ENCODE measurements at places on chromosomes 5 and 9. TPM values are rescaled to one million over a fixed set of nuclear protein-coding genes. Genes with fewer than 3 reads are reported as not detected.

Gene CYSRT1
- total RNA-seq = 2.7 TPM

DNA sequence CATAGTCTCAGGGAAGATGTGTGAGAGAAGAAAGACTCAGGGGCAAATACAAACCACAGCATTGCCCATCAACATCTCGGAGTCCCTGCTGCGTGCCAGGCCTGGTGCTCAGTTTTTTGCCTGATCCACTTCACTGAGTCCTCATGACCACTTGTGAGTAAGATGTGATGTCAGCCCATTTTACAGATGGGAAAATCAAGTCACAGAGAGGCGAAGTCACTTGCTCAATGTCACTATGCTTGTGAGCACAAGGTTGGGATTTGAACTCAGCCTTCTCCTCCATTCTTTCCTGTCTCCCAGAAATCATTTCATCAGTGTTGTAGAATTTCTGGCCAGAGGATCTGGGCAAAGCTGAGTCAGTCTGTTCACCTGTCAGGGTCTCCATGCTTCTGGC, 34.6 kb upstream of the PSD2 start:
- H3K4me1 ChIP-seq = no peaks in the 10 kb centered on the region

GRCh38 chr9:89710697-89711096, 105.9 kb downstream of the GADD45G start:
- DNase-seq = no peak
- H3K36me3 ChIP-seq = no peaks in the 10 kb centered on the region
- no peaks in the 10 kb centered on the region for H3K27me3 ChIP-seq
- no peak overlapping the region for H3K27ac ChIP-seq
- H3K4me1 ChIP-seq = no peaks in the 10 kb centered on the region
- no peak overlapping the region for H3K4me3 ChIP-seq

Gene PCDHGB6
- 5.2 TPM for total RNA-seq

- DNase-seq = no peak
- no peaks in the 10 kb centered on the region for H3K27me3 ChIP-seq
- no peaks in the 10 kb centered on the region for H3K36me3 ChIP-seq
- no peak overlapping the region for H3K4me3 ChIP-seq
- no peak overlapping the region for H3K27ac ChIP-seq
- no peaks in the 10 kb centered on the region for H3K4me1 ChIP-seq
Measured at GRCh38 chr5:18553269-18553668, 919.0 kb downstream of the TAF11L14 start.

Gene ADAMTSL1
- 18.1 TPM for total RNA-seq

Gene RNF130
- 83.8 TPM for total RNA-seq

Gene IL3
- not detected for total RNA-seq

DNA sequence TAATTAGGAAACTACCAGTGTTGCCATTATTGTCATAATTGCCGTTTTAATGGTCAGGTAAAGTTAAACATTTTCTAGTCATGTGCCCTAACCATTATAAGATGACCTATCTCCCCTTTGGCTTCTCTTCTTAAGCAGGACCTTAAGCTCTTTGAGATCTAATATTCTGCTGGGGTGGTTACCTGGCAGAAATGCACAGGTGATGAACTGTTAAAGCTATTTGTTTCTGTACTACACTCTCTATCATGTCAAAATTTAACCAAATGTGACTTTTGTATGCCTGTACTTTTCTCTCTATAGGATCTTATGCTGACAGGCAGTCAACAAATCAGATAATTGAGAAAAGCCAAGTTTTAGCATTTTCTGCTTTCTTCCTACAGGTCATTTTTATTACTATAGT, 23.3 kb downstream of the ALDH1A1 start:
- H3K36me3 ChIP-seq = no peaks in the 10 kb centered on the region
- no peaks in the 10 kb centered on the region for H3K27me3 ChIP-seq
- no peak for DNase-seq
- H3K27ac ChIP-seq = no peak overlapping the region
- H3K4me1 ChIP-seq = no peaks in the 10 kb centered on the region

Gene AP3S1
- total RNA-seq = 32.0 TPM

DNA sequence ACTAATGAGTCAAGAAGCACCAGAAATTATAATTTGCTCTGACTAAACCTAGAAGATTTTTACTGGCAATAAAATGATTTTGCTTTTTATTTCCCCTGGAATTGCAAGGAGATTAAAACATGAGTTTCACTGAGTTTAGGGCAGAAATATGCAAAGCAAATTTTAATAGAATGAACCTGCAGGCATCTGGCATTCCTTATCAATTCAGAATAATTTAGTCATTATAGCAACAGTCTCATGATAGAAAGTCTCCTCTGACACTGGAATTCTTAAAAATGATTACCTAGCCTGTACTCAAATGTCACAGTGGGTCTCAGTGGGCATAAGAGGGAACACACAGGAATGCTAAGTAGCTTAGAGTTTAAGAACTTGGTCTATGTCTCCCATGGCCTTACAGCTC, 195.9 kb downstream of the TTC39B start:
- H3K27ac ChIP-seq = no peak overlapping the region
- DNase-seq = no peak
- H3K36me3 ChIP-seq = no peaks in the 10 kb centered on the region
- no peaks in the 10 kb centered on the region for H3K4me1 ChIP-seq

Gene OTP
- not detected for total RNA-seq

Gene TXNDC8
- total RNA-seq = not detected

GRCh38 chr9:88824711-88825110, 166.6 kb upstream of the S1PR3 start:
- no peak overlapping the region for H3K27ac ChIP-seq
- H3K4me3 ChIP-seq = no peak overlapping the region
- H3K27me3 ChIP-seq = no peaks in the 10 kb centered on the region
- no peaks in the 10 kb centered on the region for H3K36me3 ChIP-seq
- DNase-seq = no peak

DNA sequence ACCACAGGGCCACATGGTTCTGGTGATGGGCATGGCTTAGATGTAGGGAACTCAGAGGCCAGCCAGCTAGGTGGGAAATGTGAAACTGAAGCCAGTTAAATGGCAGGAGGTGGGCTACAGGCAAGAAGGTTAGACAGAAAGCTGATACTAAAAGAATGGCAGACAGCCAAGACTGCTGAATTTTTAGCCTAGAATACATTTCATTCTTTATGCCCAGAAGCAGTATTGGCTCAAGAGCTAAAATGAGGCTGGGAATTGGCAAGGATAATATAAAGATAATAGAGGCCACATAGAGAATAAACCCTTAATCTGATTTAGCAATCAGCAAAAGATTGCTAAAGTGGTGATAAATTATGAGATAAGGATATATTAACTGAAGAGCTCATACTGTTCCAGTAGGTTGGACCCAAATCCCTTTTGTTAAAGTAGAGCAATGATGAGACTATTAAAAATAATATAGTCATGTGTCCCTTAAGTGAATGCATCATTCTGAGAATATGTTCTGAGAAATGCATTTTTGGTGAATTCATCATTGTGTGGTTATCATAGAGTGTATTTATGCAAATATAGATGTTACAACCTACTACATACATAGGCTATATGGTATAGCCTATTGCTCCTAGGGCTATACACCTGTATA, 234.3 kb downstream of the CHSY3 start:
- H3K4me3 ChIP-seq = no peak overlapping the region
- H3K27ac ChIP-seq = no peak overlapping the region
- no peaks in the 10 kb centered on the region for H3K4me1 ChIP-seq
- no peaks in the 10 kb centered on the region for H3K36me3 ChIP-seq

DNA sequence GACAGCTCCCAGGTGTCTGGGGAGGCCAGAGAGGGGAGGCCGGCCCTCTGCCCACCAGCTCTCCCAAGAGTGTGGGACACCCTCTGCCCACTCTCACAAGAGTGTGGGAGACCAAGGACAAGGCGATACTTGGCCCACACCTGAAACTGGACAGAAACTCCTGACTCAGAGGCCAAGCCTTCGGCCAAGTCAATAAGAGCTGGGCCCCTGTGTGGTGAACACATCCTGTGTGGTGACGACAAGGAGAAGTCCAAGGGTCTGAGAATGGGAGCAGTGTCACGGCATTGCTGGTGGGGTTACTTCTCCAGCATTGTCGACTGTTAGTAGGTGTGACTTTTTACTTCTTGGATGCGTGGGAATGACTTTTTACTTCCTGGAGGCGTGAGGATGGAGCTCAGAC, 14.6 kb upstream of the F2RL1 start:
- no peaks in the 10 kb centered on the region for H3K36me3 ChIP-seq
- H3K4me3 ChIP-seq = no peak overlapping the region
- H3K4me1 ChIP-seq = no peaks in the 10 kb centered on the region
- H3K27me3 ChIP-seq = no peaks in the 10 kb centered on the region
- DNase-seq = no peak

- H3K36me3 ChIP-seq = no peaks in the 10 kb centered on the region
- H3K27ac ChIP-seq = no peak overlapping the region
- no peaks in the 10 kb centered on the region for H3K4me1 ChIP-seq
- H3K27me3 ChIP-seq = no peaks in the 10 kb centered on the region
- H3K4me3 ChIP-seq = no peak overlapping the region
- no peak for DNase-seq
Measured at GRCh38 chr5:40812125-40812524, 14.0 kb upstream of the PRKAA1 start.

- no peak overlapping the region for H3K4me3 ChIP-seq
- no peaks in the 10 kb centered on the region for H3K36me3 ChIP-seq
- no peaks in the 10 kb centered on the region for H3K4me1 ChIP-seq
- no peak overlapping the region for H3K27ac ChIP-seq
- no peak for DNase-seq
Measured at GRCh38 chr9:13598738-13599137, 319.2 kb upstream of the MPDZ start.

Measured in prostate gland (tissue), 2 donors.